ENCODE measurements at places on chromosomes 2 and 18.

GRCh38 chr2:69434753-69435152 lies 2.5 kb downstream of the NFU1 start:
- DNase-seq = no peak

- DNase-seq = no peak
These were observed 22.3 kb downstream of the ATP8B1 start for GRCh38 chr18:57780706-57781347.

- DNase-seq = no peak
These were observed 65.9 kb upstream of the TNP1 start for GRCh38 chr2:216925636-216926366.

GRCh38 chr2:25305775-25306174 lies 36.0 kb downstream of the DNMT3A start:
- no peak for DNase-seq

DNA sequence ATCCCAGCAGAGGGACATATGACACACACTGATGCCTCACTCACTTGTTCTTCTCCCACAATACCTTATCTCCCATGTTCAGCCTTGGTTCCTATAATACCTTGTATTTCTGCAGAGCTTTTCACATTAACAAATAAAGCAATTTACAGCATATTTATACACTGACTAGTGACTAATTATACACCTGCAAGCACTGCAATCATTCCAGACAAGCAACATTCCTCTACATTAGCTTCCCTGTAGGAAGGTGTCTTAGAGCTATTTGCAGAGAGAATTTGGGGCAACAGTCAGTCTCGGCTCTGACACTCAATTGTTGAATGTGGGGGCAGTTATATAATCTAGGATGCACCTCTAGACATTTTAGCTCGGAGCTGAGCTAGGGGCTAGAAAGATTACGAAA lies 9.5 kb upstream of the INSIG2 start:
- no peak for DNase-seq

- DNase-seq = no peak
These were observed 183.0 kb downstream of the MREG start for GRCh38 chr2:215830304-215830703.
